Ovary (tissue), 10 donors: ENCODE measurements at places on chromosomes 1 and 21.
A peak's percentile ranks its signal among the peaks of the same experiment; 100 is the strongest.

DNA sequence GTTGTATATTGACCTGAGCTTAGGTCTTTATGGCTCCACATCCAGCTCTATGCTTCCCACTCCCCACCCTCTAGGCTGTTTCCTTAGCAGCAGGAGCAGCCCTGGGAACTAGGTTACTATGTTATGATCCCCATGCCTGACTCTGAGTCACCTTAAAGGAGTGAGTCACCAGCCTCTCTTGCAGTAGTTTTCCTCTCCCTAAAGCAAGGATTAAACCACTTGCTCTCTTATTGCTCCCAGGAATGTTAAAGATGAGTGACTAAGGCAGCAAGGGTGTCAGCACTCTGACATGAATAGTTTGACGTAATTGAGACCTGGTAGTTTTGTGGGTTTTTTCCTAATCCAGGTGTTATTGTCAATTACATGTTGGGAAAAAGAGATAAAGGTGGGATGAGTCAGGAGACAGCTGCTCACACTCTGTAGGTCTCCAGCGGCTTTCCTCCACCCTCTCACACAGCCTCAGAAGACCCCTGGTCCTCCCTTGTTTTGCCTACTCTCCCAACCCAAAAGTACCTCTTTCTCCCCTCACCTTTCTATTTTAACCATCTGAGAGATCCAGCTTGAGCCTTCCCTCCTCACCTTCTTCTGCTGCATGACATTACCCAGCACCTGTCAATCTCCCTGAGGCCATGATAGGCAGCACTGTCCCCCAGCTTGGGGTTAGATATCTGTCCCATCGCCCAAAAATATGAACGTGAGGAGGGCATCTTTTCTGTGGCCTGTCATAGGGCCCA lies 369.1 kb upstream of the VAMP3 start:
- no peak for DNase-seq

- no peak for DNase-seq
These were observed 8.5 kb upstream of the ERG start for GRCh38 chr21:38506661-38507281.

DNA sequence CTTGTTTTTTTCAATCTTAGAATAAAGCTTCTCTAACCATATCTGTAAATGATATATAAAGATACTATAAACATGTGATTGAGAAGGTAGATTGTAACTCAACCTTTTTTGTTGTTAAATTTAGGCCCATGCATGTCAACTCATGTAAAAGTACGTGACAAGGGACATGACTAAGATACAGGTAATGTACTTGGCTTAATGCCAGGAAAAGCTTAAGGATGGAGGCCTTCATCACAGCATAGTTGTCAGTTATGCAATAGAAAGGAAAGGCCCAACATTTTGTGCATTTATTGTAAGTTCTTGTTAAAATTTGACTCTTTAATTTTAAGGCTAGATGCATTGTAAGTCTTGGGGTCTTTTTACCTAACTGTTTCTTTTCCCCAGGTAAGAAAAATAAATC lies 305.1 kb downstream of the LTN1 start:
- no peak for DNase-seq

GRCh38 chr21:37367336-37367702 lies 746 bp downstream of the DYRK1A start:
- no peak for DNase-seq

DNA sequence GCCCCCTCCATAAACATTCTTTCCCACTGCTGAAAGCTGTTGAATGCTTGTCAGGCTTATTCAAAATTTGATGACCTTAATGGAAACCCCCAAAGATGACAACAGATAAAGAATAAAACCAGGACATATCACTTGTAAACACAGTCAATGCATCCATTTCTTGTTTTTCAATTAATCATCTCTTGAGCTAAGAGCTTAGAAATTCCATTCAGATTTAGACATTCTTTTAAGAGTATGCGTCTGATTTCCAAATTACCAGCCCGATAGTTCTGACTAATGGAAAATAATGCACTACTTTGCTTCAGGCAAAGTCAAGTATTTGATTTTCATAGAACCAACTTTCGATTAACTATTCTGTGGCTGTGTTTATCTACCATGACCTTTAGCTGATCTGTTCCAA lies 100.6 kb upstream of the RUNX1 start:
- no peak for DNase-seq

GRCh38 chr1:23177031-23177430 lies 8.4 kb upstream of the LUZP1 start:
- DNase-seq = no peak

GRCh38 chr1:30911059-30911954 lies 2.7 kb upstream of the SDC3 start:
- DNase-seq = peak; percentile 91

DNA sequence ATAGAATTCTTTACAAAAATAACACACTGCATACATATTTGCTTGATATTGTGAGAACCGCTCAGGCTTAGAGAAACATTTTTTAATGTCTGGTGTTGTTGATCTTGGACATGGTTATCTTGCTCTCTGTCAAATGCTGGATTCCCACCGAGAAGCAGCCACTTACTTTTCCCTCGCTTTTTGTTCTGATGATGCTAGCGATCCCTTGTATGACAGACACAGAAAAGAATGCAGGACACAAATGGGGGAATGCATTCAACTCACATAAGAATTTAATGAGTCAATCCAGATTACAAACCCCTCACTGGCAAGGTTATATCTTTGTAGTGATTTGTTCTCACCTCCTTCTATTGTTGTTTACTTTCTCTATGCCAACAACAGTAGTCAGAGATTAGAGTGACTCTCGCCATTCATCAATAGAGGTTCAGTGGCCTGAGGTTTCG lies 76.8 kb upstream of the AKT3 start:
- DNase-seq = no peak

GRCh38 chr1:72670902-72671301 lies 388.6 kb upstream of the NEGR1 start:
- DNase-seq = no peak

- no peak for DNase-seq
These were observed 6.2 kb downstream of the MEF2D start for GRCh38 chr1:156494309-156494895.

- no peak for DNase-seq
These were observed 25.7 kb downstream of the PER3 start for GRCh38 chr1:7809742-7810141.

DNA sequence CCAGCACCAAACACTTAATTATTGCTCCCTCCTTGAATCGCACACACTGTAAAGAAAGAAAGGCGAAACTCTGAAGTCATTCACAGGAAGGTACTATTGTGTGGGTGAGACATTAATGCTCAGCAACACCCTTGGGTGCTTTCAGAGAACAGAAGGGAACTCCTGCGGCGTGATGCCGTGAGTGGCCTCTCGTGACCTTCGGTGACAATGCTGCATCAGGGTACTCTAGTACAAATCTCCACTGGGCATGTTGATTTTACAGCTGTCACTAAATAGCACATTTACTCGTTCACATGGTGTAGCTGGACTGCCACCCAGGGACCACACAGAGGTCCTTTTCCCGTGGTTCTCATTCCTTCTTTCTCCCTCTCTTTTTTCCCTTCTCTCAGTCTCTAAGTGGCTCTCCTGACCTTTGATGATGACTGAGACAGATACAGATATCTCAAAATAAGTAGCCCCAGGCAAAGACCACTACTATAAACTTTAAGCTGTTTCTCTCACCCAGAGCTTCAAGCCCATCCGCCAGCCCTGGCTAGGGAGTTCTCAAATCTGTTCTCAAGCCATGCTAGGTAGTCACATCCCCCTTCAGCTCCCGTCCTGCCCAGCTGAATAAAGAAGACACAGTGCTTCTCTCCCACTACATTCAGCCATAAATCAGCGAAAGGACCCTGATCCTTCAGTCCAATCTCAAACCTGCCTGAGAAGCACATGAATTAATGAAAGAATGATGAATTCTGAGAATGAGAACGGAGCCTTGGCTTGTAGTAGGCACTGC lies 223.4 kb upstream of the FMN2 start:
- DNase-seq = no peak

DNA sequence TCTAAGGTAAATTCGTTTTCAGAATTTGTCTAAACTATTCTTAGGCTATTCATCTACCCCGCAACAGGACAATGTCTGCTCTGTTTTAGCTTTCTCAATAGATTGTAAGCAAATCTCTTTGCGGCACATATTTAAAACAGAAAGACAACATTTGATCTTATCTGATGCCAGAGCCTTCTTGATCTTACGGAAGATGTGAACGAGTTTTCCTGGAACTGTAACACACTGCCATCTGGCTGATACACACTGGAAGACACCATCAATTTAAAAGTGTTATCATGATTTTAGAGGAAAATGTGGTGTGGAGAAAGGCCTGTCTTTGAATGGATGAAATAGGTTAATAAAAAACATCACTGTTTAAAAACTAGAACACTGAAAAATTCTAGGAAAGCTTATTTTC lies 36.1 kb downstream of the COA6 start:
- no peak for DNase-seq

- no peak for DNase-seq
These were observed 92.3 kb downstream of the COQ8A start for GRCh38 chr1:227032396-227032795.

- no peak for DNase-seq
These were observed 326.2 kb downstream of the COL11A1 start for GRCh38 chr1:102782144-102782543.

DNA sequence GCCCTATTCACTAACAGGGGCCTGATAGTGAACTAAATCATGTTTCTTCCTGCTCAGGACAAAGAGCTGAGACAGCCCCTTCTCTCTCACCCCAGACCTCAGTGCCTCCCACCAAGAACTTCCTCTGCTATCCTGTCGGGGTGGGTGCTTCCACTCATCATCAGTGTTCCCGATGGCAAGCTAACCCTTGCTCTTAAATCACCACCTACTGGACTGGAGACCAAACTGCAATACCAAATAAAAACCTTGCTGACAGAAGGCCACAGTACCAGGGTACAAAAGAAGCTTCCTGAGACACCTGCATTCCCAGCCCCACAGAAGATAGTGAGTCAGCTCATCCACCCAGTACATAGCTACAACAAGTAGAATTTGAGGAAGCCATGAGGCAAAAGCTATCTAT lies 799.5 kb downstream of the LTN1 start:
- DNase-seq = no peak

GRCh38 chr21:44433791-44434567 lies 21.3 kb upstream of the LRRC3 start:
- DNase-seq = peak; percentile 1

DNA sequence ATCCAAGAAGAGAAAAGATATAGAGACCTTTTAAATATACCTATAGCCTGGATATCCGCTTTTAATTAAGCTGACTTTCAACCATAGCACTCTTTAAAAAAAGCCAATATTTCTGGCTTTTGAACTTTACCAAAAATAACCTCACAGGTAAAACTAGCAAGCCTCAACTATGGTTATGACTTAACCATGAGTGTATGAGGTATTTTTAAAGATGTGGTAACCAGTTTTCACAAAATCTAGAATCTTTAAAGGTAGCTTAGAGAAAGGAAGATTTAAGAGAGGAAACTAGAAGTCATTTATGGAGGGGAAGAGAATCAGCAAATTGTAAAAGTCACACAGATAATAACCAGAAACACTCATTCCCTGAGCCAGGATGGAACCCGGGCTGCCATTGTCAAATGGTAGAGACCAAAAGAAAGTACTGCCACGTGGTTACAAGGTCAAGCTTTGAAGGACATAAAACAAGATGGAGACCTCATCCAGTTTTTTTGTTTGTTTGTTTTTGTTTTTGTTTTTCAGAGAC lies 288.4 kb upstream of the RGS18 start:
- DNase-seq = no peak

GRCh38 chr1:201501144-201501543 lies 5.8 kb downstream of the CSRP1 start:
- no peak for DNase-seq

- DNase-seq = no peak
These were observed 11.9 kb downstream of the SLC1A7 start for GRCh38 chr1:53130598-53130877.

DNA sequence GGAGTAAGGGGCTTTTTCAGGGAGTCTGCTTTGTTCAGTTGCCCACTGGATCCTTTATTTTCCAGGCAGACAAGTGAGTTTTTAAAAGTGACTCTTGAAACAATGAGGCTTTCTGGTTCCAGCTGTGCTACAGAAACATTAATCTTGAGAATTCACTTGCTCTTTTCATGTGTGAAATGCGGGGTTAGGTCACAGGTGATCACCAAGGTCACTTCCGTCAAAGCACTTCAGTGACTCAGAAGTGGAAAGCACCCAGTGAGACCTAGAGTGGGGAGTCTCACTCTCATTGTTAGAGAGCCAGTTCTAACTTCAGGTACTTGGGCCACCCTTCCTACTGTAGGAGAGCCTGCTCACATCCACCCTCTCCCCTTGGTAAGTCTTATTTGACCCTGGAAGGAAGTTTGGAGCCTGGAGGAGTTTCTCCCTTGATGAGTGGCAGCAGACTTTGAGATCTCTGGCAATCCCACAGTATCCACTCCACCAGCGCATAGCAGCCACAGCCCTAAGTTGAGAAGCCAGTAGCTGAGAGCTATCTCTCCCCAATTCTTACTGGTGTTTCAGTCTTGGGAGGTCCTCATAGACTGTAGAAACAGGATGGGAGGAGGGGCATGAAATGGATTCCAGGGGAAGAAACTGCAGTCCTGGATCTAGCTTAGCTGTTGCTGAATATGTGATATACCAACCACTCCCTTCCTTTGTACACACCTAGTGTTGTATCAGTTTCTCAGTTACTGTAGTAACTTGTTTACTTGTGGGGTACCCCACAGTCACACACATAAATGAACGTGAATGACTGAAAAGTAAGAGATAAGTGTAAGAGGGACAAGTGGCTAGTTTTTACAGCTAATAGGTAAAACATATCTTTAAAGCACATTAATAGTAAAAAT lies 3.1 kb downstream of the TACSTD2 start:
- no peak for DNase-seq

DNA sequence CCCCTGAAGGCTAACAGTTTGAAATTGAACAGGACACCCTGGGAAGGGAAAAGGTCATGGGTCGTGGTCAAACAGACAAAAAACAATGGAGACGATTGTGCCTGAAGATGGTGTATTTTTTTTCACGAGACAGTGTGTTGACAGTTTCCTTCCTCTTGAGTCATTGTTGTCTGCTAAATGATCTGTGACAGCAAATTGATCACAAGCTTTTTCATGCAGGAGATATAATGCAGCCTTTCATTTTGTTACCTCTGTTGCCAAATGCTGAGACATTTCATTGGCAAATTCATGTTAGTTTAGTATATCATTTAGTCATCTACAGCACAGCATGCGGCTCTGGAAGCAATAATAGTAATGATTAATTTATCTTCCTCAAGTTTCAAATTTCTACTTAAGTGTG lies 27.7 kb downstream of the UBE2U start:
- no peak for DNase-seq

- no peak for DNase-seq
These were observed 5.3 kb upstream of the ERG start for GRCh38 chr21:38503583-38503982.

- DNase-seq = no peak
These were observed 20.1 kb downstream of the UBE2U start for GRCh38 chr1:64223329-64224151.

GRCh38 chr1:32797456-32797855 lies 19.7 kb downstream of the YARS1 start:
- DNase-seq = no peak

- DNase-seq = no peak
These were observed 32.0 kb downstream of the SUSD4 start for GRCh38 chr1:223331929-223332328.

- DNase-seq = no peak
These were observed 78.0 kb downstream of the HLX start for GRCh38 chr1:220957233-220957605.

GRCh38 chr1:229254910-229255541 lies 15.9 kb upstream of the RAB4A start:
- DNase-seq = no peak

GRCh38 chr21:45416620-45417019 lies 11.7 kb downstream of the COL18A1 start:
- DNase-seq = peak; percentile 15

- DNase-seq = no peak
These were observed 294.6 kb downstream of the TTLL7 start for GRCh38 chr1:83704350-83704749.
